ENCODE measurements at places on chromosomes 11 and 22. TPM values are rescaled to one million over a fixed set of nuclear protein-coding genes. Genes with fewer than 3 reads are reported as not detected.

The NXPE4 gene
- total RNA-seq = not detected

The ACR gene
- not detected for total RNA-seq

The C22orf31 gene
- total RNA-seq = not detected

The IFITM10 gene
- total RNA-seq = under 0.01 TPM

The SMTNL1 gene
- total RNA-seq = not detected

The MUC2 gene
- not detected for total RNA-seq

The TMEM25 gene
- total RNA-seq = 14.0 TPM

The RAG1 gene
- 0.72 TPM for total RNA-seq

The ZNF214 gene
- total RNA-seq = 2.5 TPM

The LDHAL6A gene
- total RNA-seq = not detected

All from IMR-90 (cell line).